ENCODE measurements at places on chromosomes 12 and 14. TPM values are rescaled to one million over a fixed set of nuclear protein-coding genes. Genes with fewer than 3 reads are reported as not detected.
A peak's percentile ranks its signal among the peaks of the same experiment; 100 is the strongest.

DNA sequence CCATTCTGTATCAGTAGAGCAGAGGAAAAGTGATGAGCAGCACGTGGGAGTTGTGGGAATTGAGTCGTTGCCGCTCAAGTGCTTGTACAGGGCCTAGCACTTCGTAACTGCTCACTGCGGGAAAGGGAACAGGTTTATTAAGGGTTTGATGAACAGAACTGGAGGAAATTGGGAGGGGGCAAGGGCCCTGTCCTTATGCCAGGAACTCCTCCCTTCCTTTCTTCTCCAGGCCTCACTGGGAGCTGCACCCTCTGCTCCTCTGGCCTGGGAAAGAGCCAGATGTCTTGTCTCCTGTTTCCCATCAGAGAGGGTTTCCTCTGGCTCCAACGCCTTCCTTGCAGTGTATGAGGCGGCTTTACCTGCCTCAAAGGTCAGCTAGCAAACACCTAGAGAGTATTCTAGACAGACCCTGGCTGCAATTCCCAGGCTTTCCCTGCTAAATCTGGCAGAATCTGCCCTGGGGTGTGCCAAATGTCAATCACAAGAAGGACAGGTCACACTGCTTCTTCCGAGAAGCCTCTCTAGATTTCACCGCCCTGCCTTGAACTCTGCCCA is 78.4 kb downstream of the NTF3 start:
- no peak for DNase-seq

DNA sequence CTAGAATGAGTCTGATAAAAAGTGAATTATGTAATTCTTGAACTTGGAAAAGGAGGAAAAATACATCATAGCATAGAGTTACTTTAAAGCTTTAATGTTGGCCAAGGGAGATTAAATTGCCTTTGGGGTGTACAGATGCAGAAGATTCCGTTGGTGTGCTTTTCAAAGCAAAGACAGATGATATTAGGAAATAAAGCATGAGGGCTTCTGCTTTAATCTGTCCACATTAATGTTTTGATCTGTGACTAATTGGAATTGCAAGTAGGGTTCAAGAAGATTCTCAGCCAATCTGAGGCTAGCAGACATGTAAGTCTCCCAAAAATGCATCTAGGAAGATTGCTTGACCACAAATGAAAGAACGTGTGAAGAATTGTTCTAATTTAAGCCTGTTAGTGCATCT is 35.2 kb downstream of the LGR5 start:
- DNase-seq = peak; percentile 4

HPD gene
- 1.1 TPM for total RNA-seq

DNA sequence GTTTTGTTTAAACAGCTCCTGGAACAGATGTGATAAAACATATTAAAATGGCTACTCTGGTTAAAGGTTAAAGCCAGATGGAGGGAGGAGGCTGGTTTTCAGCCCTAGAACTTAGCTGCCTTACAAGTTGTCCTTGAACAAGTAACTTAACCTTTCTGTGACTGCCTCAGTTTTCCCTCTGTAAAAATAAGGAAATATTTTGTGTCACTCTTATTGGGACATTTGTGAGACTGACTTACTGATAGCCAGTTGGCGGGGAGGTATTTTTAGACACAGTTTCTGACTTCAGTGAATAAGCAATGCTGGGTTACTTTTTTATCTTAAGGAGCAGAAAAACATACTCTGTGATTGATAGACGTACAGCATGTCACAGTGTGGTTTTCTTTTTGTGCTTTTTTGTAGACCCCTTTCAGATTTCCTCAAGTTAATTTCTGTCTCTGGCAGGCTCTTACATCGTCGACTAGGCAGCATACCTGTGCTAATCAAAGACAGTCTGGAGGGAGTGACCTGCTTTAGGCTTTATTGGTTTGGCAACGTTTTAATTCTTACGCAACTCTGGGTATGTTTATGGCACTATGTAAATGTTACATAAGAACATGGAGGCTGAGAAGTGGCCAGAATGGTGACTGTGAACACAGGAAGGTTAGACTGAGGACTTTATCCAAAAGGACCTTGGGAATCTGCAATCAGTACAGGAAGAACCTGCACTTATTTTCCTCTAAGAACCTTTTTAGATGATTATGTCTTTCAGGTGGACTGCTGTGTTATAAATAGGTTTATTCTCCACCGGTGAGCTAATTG is 3.3 kb downstream of the ACVR1B start:
- peak; percentile 41 for DNase-seq

STON2 gene
- total RNA-seq = 3.3 TPM

Data from fibroblast of the aortic adventitia (primary cell).